T-helper 1 cell (primary cell): ENCODE measurements at places on chromosomes 5 and 9.

DNA sequence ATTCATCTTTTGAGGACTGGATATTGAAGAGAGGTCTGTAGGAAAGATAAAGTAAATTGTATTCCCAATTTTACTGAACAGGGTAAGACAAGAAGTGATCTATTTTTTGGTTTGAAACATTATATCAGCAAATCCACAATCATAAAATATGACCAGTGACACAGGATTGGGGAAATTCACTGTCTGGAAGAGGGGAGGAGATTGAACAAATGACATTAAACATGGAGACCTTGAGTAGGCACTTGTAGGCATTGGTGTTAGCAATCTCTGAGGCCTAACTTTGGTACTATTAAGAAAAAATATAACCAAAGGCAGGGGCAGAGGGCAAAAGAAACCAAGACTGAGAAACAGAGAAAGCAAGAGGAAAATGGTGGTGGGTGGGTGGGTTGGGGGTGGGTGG, 132.6 kb upstream of the TMEM161B start:
- DNase-seq = no peak

GRCh38 chr5:94615862-94616261, 2.5 kb downstream of the KIAA0825 start:
- no peak for DNase-seq

DNA sequence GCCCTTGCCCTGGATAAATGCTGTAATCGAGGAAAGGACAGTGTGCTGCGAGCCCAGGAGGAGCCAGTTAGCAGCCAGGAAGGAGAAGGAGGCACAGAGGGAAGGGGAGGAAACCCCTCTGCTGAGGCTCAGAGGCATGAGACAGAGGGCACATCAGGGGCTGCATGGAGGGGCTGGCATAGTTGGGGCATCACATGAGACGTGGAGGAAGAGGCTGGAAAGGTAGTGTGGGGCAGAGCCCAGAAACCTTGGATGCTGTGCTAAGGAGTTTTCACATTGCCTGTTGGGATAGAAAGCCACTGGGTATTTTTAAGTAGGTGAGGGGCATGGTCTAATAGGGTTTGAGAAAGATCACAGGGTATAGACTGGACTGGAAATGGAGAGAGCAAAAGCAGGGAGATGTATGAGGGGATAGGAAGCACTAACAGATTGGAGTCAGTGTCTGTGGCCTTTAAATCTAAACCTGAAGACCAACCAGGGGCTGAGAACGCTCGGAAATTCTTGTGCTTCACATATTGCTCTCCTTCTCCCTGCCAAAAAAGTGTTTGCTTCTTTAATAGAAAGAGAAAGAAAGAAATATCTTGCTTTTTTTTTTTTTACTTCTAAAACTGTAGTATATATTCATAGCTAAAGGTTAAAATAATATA, 33.0 kb upstream of the ANGPTL2 start:
- DNase-seq = no peak

- DNase-seq = no peak
Measured at GRCh38 chr9:114985959-114986501, 55.6 kb upstream of the TNFSF8 start.

DNA sequence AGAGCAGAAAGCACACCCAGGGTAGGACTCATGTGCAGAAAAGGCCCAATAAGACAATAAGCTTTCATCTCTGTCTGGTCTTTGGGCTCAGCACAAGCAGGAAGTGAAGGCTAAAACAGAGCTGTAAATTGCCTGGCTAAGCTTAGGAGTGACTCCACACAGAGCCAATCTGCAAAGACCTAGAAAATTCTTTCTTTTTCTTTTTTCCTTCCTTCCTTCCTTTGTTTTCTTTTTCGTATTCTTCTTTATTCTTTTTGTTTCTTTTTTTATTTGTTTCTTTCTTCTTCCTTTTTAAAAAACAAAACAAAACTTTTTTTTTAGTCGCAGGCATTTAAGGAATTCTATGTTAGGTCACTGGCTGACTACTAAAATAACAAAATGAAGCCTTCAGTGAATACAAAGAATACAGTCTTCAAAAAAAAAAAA, 12.2 kb downstream of the SLC35A4 start:
- no peak for DNase-seq

DNA sequence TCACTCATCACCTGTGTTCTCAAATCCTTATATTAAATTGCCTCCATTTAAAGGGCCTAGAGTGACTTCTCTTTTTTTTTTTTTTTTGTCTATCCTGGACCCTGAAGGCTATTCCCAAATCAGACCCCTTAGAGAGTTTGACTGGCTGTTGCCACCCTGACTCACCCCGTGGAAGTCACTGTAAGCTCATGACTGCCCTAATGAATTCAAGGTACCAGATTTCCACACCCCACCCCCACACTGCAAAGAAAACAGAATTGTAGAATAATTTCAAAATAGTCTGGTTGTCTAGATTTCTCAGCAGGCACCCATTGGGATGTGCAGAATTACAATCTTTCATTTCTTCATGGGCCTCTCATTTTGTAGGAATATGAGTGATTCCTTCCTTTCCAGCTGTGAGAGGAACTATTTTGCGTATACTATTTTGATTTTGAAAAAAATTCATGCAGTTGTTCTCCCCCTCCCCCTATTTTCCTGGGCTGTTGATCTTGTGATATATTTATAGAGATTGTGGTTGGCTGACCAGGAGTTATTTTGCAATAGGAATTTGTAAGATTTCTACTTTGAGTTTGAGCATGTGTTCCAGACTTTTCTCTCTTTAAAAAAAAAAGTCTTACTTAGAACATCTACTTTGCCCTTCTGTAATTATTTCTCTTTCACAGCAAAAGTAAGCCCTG, 79.1 kb downstream of the ZNF618 start:
- no peak for DNase-seq

DNA sequence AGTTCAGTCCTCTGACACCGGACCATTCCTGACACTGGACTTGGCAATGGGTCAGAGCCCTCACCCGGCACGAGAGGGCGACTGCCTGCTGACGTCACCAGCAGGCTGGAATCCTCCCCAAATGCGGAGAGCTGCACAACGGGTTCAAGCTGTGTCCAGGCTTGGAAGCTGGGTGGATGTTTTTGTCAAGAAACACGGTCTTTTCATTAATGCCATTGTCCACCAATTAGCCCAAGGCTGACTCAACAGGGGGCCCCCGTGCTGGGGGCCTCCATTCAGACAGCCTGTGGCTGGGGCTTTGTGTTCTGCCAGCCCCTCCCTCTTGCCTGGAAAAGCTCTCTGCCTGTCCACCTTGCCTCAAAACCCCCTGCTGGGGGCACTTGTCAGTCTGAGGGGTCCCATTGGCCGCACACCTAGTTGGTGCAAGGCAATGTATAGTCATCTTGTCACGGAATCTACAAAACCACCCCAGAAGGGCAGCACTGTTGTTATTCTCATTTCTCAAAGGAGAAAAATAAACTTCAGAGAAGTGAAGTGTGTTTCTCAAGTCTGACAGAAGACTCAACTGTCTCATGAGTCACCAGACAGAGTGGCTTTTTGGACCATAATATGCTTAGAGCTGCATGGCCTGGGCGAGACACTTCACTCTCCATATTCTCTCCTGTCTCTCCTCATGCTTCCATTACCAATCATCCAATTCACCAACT, 24.6 kb downstream of the NDUFA8 start:
- DNase-seq = no peak

DNA sequence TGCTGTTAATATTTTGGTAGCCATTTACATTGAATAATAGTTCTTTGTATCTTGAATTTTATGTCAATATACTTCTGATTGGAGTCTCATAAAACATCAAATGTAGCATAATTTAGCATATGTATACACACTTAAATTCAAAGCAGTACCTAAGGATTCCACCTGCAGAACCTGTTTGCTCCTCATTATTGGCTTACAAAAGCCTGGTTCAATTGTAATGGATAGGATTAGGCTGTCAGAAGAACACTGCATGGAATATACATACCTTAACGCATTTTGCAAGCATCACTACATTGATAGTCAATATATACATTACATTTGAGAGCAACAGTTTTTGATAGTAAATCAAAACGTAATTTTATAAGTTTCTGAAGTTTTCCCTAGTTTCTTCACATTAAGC, 711.3 kb upstream of the COX7C start:
- no peak for DNase-seq
